Right atrium auricular region (tissue), 2 donors: ENCODE measurements at places on chromosomes 11 and 22. TPM values are rescaled to one million over a fixed set of nuclear protein-coding genes. Genes with fewer than 3 reads are reported as not detected.

SHANK3 gene
- 12.3 TPM for total RNA-seq

RAPSN gene
- not detected for total RNA-seq

NCR3LG1 gene
- total RNA-seq = 3.6 TPM

KCNK7 gene
- 0.39 TPM for total RNA-seq

PKP3 gene
- total RNA-seq = 0.43 TPM

GRAP2 gene
- 1.3 TPM for total RNA-seq

MMP13 gene
- not detected for total RNA-seq

CAVIN3 gene
- 86.7 TPM for total RNA-seq

ARHGAP42 gene
- 6.1 TPM for total RNA-seq

MMP10 gene
- not detected for total RNA-seq

HIC2 gene
- 3.3 TPM for total RNA-seq

KCNQ1OT1 gene
- 0.35 TPM for total RNA-seq

CRY2 gene
- total RNA-seq = 43.0 TPM

TEX12 gene
- total RNA-seq = not detected

- peak; percentile 43 for DNase-seq
These were observed 875.2 kb downstream of the BRD1 start for GRCh38 chr22:48952256-48953102.

GRCh38 chr11:97610854-97611253 is 1221.0 kb downstream of the JRKL start:
- DNase-seq = no peak

DNA sequence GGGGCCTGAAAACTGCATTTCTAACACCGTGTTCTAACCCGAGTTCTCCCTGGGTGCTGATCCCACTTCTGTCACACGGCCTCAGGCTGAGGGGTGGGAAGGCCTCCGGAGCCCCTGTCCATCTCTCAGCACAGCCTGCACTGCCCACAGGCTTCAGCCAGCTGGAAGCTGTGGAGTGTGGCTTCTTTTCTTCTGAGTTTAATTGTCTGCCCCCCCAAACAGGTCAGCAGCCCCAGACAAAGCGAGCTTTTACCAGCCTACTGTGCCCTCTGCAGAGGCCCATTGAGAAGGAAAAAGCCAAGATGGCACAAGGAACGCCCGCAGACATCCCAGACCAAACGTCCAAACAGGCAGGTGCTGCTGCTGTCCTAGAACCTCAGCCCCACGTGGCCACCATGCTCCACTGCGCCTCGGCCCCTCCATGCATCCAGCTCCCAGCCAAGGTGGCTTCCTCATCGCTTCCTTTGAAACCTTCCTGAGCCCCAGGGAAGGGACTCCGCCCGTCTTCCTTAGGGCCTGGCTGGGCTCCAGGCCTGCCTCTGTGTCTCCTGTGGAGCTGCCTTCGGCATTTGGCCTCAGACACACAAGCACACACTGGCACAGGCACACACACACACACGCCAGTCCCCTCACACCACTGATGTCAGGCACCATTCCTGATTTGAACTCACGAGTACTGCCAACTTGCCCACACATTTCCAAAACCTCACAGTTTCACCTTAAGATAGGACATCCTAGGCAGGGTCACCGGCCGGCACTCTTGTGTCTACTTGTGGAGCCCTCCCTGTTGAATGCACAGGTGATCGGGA is 1.7 kb downstream of the MOB2 start:
- no peak for DNase-seq

DNA sequence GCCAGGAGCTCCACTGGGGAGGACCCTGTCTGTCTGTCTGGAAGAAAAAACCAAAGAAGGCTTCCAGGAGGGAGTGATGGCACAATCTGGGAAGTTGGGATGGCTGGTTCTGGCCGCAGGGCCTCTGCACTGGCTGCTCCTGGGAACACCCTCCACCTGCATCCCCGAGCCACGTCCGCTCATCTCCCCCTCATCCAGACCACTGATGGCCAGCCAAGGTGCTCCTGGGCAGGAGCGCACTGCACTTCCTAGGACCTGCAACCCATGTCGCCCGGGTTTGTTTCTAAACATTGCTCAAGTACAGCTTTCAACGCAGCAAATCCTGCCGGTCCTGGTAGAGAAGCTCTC is 4.9 kb upstream of the IFITM10 start:
- no peak for DNase-seq

- peak; percentile 65 for DNase-seq
These were observed 58.4 kb upstream of the BID start for GRCh38 chr22:17832665-17833064.

GRCh38 chr11:45993531-45994001 is 71.1 kb downstream of the LARGE2 start:
- no peak for DNase-seq

DNA sequence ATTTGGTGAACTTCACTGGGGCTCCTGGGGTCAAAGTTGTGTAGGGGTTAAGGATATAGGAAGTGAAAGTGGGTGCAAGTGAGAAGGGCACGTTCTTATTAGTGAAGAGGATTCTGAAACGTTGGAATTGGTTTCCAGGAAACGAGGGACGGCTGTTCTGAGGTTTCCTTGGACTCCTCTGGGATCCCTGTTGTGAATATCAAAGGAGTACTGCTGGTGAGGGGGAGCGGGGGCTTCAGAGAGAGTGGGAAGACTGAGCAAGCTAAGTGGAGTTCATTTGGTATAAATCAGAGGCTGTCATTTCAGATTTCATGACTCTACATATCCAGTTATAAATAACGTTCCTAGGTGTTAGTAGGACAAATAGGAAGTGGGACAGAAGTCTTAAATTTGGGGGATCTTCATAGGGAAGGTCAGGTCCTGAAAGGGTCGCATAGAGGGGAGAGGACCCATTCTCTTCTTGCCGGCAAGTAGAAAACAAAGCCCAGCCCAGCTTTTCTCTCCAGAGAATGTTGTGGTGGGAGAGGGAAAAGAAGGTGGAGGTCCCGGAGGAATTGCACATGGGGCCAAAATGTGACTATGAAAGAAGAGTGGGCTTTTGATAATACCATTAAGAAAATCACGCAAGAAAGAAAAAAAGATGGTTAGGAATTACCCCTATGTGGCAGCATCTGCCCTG is 1.1 kb upstream of the NELL1 start:
- DNase-seq = no peak

DNA sequence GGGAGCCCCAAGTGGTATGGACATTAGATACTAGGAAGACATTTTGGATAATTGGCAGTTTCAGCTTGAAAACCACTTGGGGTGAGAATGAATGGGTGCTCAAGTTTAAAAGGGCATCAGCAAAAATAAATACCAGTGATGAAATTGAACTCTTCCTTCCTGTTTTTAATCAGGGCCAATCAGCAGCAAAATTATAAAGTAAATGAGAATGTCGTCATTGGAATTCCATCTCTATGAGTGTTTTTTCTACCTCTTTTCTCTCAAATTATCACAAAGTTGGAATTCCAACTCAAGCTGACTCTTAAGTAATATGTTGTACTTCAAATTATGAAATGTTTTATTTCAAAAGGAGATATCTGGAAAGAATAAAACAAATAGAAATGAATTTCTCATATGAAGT is 730.6 kb downstream of the METTL15 start:
- DNase-seq = no peak

DNA sequence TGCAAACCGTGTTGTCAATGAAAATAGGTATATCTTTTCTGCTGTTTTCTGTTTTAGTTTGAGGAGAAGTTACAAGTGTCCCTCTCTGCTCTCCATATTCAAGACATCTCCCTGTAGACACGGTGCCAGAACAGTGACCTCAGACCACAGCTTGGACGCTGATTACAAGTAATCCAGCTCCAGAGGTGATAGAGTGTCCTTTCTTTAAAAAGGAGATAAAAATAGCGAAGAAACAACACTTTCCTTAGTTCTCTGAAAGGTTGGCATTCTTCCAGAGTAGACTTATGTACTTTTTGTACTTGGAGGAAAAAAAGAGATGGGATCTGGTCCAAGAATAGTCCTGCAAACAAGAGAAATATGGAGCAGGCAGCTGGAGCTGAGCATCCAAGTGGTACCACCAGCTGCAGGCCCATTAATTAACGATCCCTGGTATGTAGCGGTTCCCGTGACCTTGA is 43.0 kb upstream of the WT1 start:
- DNase-seq = no peak

- no peak for DNase-seq
These were observed 25.7 kb upstream of the MICAL3 start for GRCh38 chr22:18050065-18050464.

- no peak for DNase-seq
These were observed 714.7 kb upstream of the TENM4 start for GRCh38 chr11:80155412-80156017.

DNA sequence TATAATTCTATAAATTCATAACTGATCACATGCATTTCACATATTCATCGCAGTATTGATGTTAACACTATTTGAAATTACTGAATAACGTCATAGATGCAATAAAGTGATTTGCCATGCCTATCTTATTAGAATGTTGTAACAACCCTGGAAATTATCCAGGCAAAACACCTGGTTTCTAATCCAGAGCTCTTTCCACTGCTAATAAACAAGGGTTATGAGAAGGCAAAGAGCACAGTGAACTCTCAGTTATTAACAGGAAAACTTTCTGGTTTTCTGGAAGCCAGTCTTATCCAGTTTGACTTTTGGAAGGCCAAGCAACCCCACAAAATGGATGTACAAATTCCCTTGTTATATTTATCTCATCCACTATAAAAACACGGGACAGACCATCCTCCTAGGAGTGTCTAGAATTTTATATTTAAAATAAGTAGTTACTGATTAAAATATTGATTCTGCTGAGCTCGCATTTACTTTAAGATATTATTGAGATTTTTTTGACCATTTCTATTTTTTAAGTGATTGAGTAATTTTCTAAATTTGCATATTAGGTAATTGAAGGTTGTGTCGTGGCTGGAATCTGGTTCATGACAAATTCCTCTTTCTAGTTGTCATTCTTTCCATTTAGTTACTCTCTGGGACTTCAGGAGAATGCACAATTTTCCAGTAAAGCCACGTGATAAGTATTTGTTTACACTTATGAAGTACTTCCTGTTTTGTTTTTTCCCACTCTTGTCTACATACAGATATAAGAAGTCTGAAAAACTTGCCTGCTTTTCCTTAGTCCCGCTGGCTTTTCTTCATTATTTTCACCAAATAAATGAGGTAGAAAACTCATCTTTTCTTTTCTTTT is 47.9 kb downstream of the DCUN1D5 start:
- no peak for DNase-seq

GRCh38 chr11:125402435-125402834 is 93.6 kb downstream of the FEZ1 start:
- no peak for DNase-seq

GRCh38 chr11:117678658-117679406 is 118.2 kb downstream of the DSCAML1 start:
- no peak for DNase-seq

DNA sequence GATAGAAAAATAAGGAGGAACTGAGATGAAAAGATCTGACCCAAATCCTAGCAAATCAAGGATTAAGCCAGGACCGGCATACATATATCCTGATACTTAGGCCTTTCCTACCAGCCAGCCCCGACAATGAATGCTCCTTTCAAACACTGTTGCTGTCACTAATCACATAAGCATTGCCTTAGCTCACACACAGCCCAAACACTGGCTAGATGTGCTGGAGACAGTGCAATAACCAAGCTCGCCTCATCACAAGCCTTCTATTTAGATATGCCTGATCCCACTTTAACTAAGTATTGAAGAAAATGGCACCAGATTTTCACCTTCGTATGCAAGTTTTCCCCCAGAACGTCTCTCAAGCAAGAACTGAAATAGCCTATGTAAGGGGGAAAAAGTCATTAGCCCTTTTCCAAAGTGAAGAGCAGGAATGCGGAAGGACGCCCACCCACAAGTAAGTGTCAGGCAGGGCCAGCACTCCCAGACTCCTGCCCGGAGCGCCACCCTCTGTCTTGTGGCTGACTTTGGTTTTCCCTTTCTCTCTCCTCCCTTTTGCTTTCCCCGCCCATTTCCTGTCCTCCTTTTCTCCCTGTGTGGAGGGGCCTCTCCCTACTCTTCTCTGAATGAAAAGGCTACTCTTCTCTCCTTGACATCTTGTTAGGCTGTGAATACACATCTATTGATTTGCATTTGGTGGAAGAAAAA is 8.9 kb upstream of the OPCML start:
- DNase-seq = no peak

GRCh38 chr11:71400216-71400615 is 48.0 kb downstream of the DHCR7 start:
- no peak for DNase-seq

DNA sequence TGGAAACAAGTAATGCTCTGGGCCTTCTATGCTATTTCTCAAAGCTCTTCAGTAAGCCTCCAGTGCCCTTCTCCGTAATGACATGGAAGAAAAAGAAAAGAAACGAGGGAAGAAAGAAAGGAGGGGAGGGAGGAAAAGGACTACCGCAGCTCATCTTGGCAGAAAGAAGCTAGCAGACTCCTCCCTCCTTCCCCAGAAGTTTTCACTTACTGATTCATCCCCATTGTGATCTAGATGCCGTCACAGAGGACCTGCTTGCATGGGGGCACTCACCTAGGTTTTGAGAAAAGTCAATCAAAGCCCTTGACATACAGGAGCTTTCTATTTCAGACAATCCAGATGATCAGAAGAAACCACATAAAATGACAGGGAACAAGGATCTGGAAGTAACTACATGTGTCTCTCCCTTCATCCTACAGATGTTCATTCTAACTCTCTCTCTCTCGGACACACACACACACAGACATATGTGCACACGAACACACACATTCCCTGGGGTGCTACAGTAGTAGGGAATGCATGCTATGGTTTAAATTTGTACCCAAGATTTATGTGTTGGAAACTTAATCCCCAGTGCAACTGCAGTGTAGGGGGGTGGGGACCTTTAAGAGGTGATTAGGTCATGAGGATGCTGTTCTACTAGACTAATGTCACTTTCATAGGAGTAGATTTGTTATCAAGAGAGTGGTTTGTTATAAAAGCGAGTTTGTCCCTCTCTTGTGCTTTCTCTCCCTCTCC is 37.6 kb upstream of the RCN1 start:
- DNase-seq = no peak

GRCh38 chr11:125379981-125380380 is 116.1 kb downstream of the FEZ1 start:
- DNase-seq = no peak

DNA sequence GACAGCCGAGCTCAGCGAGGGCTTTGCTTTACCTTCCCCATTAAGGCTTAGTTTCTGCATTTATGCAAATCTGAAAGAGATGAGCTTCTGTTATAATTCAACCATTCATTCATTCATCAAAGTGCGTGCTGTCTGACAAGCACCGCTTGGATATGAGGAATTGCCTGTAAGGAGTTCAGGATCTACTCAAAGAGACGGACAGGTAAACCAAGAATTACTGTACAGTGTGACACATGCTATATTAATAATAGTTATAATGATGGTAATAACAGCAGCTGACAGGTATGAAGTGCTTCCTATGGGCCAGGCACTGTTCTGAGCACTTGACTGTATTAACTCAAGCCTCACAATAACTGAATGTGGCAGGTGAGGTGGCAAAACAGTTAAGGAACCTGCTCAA is 109.9 kb upstream of the TBCEL start:
- DNase-seq = no peak

GRCh38 chr11:9170450-9170849 is 79.1 kb upstream of the SCUBE2 start:
- DNase-seq = no peak

GRCh38 chr11:26025676-26026075 is 306.3 kb upstream of the ANO3 start:
- no peak for DNase-seq
